Endothelial cell of umbilical vein (primary cell): ENCODE measurements at places on chromosomes 13 and 19. TPM values are rescaled to one million over a fixed set of nuclear protein-coding genes. Genes with fewer than 3 reads are reported as not detected.

The BSPH1 gene
- total RNA-seq = not detected in 2 replicates

The CEACAM16 gene
- not detected in 2 replicates for total RNA-seq

The EXOC3L2 gene
- total RNA-seq = 0.66 and 1.2 TPM in 2 replicates

The CYP4F2 gene
- total RNA-seq = not detected in 2 replicates

The FCGBP gene
- total RNA-seq = not detected in 2 replicates

- H3K4me1 ChIP-seq = peaks cover 25% of the 10 kb centered on the region
- H3K27me3 ChIP-seq = no peaks in the 10 kb centered on the region
- peaks cover 29% of the 10 kb centered on the region for H3K36me3 ChIP-seq
- H3K27ac ChIP-seq = peak overlapping the region; percentile 90
Observed at GRCh38 chr19:1252821-1253513, 4.6 kb downstream of the MIDN start.

DNA sequence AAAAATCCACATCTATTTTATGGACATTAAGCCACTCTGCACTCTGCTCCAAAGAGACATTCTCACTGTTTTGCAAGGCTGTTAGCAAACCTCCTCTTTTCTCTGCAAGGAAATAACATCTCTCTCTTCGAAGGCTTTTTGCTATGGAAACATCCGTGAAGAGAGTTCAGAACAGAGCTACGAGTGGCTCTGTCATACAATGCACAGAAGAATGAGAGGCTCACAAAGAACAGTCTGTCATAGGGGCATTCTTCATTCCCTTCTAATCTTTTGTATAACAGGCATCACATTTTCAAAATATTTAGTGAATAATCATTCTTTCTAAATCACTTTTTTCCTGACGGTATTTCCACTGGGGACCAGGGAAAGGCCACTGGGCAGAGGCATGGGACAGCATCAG lies 346.1 kb downstream of the IRS2 start:
- H3K4me3 ChIP-seq = no peak overlapping the region
- no peaks in the 10 kb centered on the region for H3K36me3 ChIP-seq
- no peaks in the 10 kb centered on the region for H3K27me3 ChIP-seq
- H3K27ac ChIP-seq = no peak overlapping the region
- no peak for DNase-seq

- H3K27me3 ChIP-seq = no peaks in the 10 kb centered on the region
- no peak overlapping the region for H3K4me3 ChIP-seq
- no peaks in the 10 kb centered on the region for H3K36me3 ChIP-seq
Observed at GRCh38 chr13:66343224-66343828, 886.8 kb downstream of the PCDH9 start.
